Naive thymus-derived CD4-positive, alpha-beta T cell (primary cell): ENCODE measurements at places on chromosomes 13 and 19.

GRCh38 chr13:80523134-80523533, 182.2 kb upstream of the SPRY2 start:
- H3K4me1 ChIP-seq, result no peaks in the 10 kb centered on the region
- no peaks in the 10 kb centered on the region for H3K27me3 ChIP-seq
- no peak overlapping the region for H3K27ac ChIP-seq

- no peaks in the 10 kb centered on the region for H3K27me3 ChIP-seq
- H3K4me3 ChIP-seq, result no peak overlapping the region
- H3K36me3 ChIP-seq, result no peaks in the 10 kb centered on the region
- no peak overlapping the region for H3K27ac ChIP-seq
- no peak for DNase-seq
Measured at GRCh38 chr13:47146136-47146535, 249.3 kb upstream of the HTR2A start.

- no peak overlapping the region for H3K27ac ChIP-seq
- H3K36me3 ChIP-seq, result peaks cover 8% of the 10 kb centered on the region
- no peaks in the 10 kb centered on the region for H3K27me3 ChIP-seq
- no peak overlapping the region for H3K4me3 ChIP-seq
Measured at GRCh38 chr13:113252516-113253095, 43.2 kb downstream of the CUL4A start.

GRCh38 chr13:30847650-30848307, 58.3 kb upstream of the MEDAG start:
- H3K27ac ChIP-seq, result no peak overlapping the region
- no peaks in the 10 kb centered on the region for H3K36me3 ChIP-seq
- H3K27me3 ChIP-seq, result no peaks in the 10 kb centered on the region

DNA sequence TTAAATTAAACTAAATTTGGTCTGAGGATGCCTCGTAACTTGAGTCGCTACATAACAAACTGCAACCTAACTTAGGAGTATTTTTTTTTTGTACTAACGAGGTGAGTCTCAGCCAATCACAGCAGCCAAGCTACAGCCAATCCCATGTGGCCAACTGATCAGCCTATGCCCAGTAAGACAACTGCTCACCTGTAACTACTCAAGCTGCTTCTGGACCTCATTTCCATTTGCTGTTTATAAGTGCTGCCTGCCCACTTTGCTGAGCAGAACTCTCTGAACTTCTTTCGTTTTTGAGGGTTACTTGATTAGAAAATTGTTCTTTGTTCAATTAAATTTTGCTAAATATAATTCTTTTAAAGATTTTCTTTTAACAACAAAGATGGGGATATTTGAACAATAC, 3.8 kb downstream of the CPB2 start:
- H3K4me3 ChIP-seq, result no peak overlapping the region
- no peak overlapping the region for H3K27ac ChIP-seq
- no peak for DNase-seq
- no peaks in the 10 kb centered on the region for H3K36me3 ChIP-seq
- H3K27me3 ChIP-seq, result no peaks in the 10 kb centered on the region
- H3K4me1 ChIP-seq, result no peaks in the 10 kb centered on the region

DNA sequence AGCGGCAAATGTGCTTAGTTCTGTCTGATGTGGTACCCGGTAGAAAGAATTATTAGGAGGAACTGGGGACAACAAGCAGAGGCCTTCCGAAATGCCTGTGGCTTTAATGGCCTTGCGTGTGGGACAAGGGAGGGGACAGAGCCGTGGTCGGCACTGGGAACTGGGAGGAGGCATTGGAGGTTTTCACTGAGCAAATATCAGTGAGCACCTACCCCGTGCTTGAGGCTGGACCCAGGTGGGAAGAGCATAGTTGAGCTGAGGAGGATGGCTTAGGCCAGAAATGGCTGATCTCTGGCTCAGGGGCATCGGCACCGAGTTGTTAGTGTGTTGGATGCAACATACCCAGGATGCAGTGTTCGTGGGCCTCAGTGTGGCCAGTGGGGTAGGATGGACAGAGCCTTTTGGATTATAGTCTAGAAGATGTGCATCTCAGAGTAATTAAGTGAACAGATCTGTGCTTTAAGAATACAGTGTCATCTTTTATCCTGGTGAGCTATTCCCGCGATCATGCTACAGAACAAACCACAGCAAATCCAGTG, 201.3 kb downstream of the TEX29 start:
- H3K4me3 ChIP-seq, result no peak overlapping the region
- DNase-seq, result no peak
- H3K36me3 ChIP-seq, result no peaks in the 10 kb centered on the region
- no peak overlapping the region for H3K27ac ChIP-seq
- no peaks in the 10 kb centered on the region for H3K4me1 ChIP-seq
- no peaks in the 10 kb centered on the region for H3K27me3 ChIP-seq

DNA sequence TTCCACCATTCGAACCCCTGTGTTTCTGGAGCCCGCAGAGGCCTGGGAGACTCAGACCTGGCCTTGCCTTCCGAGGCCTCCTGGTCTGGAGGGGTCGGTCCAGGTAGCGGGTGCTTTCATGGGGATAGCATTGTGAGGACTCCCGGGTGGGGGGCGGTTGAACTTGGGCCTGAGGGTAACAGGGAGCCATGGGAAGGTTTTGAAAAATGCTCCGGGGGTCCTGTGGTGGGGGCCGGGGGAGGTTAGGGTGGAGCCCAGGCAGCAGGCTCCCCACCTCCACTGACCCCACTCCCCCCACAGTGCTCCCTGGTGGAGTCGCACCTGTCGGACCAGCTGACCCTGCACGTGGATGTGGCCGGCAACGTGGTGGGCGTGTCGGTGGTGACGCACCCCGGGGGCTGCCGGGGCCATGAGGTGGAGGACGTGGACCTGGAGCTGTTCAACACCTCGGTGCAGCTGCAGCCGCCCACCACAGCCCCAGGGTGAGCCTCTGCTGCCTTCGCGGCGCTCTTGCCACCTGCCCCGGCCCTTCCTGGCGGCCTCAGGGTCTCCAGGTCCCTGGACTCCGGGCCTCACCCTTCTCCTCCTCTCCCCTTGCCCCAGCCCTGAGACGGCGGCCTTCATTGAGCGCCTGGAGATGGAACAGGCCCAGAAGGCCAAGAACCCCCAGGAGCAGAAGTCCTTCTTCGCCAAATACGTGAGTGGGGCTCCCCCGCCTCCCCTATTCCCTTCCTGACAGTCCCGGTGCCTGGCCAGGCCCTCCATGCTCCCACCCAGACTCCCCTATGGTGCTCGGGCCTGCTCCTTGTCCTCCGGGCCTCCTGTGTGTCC, 3.8 kb upstream of the GARIN5A start:
- DNase-seq, result no peak
- no peaks in the 10 kb centered on the region for H3K27me3 ChIP-seq
- H3K4me3 ChIP-seq, result no peak overlapping the region
- peaks cover 14% of the 10 kb centered on the region for H3K4me1 ChIP-seq

DNA sequence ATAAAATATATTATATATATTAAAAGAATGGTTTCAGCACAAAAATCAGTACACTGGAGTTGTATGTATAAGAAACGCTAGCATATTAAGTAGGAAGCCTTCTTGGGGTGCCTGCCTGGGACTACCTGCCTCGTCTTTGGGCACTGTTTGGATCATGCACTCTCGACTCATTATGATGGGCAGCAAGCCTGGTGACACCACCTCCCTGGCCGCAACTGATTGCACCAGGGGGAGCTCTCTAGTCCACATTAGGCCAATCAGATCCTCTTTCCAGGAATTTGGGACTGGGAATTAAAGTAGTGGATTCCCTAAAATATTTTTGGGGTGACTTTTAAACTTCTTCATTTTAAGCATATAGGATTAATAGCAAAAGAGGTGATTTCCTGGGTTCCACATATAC, 56.0 kb upstream of the RGCC start:
- no peaks in the 10 kb centered on the region for H3K4me1 ChIP-seq
- H3K36me3 ChIP-seq, result no peaks in the 10 kb centered on the region
- DNase-seq, result no peak

- no peak for DNase-seq
- H3K27me3 ChIP-seq, result no peaks in the 10 kb centered on the region
- no peak overlapping the region for H3K4me3 ChIP-seq
- no peaks in the 10 kb centered on the region for H3K4me1 ChIP-seq
- H3K36me3 ChIP-seq, result peaks cover 28% of the 10 kb centered on the region
Measured at GRCh38 chr13:98796798-98797197, 44.3 kb upstream of the SLC15A1 start.

GRCh38 chr13:30918662-30919405, 12.8 kb downstream of the MEDAG start:
- H3K27me3 ChIP-seq, result no peaks in the 10 kb centered on the region
- no peak overlapping the region for H3K4me3 ChIP-seq
- no peaks in the 10 kb centered on the region for H3K36me3 ChIP-seq
- no peak for DNase-seq
- H3K27ac ChIP-seq, result no peak overlapping the region

DNA sequence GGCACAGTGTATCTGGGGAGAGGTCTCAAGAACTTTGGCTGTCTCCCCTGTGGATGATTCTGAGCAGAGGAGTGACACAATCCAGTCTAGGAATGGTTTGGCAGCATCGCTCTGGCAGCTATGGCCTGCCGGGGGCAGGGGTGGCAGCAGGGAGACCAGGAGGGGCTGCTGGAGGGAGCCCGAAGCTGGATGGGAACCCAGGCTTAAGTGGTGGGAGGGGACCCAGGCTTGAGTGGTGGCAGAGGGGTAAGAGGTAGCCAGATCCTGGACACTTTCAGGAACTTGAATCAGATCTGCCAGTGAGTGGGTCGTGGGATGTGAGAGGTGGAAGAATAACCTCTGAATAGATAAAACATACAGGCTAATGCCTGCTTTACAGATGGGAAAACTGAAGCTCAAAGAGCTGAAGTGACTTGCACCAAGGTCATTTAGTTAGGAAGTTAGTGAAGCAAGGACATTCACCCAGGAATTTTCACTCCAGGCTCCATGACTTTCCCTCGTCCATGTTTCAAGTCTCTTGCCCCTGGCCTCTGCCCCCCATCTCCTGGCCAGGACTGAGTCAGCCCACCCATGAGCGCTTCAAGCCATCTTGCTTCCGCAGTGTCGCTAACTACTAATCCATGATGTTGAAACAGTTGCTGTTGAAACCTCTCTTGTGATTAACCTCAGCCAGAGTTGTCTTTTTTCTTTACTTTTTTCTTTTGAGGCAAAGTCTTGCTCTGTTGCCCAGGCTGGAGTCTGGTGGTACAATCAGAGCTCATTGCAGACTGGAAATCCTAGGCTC, 29.9 kb upstream of the C1QTNF9 start:
- no peak for DNase-seq
- H3K27me3 ChIP-seq, result no peaks in the 10 kb centered on the region
- no peak overlapping the region for H3K4me3 ChIP-seq

DNA sequence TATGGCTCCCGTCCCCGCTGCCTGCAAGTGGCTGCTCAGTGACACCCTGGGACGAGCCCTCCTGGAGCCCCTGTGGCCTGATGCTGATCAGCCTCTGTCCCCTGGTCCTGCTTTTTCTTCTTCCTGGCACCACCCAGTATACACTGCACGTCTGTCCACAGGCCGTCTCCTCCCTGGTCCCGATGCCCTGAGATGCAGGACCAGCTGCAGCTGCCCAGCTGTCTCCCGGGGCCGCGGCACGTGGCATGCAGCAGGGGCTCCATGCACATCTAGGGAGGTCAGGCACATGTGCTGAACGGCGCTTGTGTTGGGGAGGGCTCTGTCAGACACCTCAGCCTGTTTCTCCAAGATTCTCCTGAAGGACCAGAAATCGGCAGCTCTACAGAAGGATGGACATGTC, 30.2 kb downstream of the ZFR2 start:
- no peak overlapping the region for H3K27ac ChIP-seq
- H3K36me3 ChIP-seq, result no peaks in the 10 kb centered on the region
- H3K4me3 ChIP-seq, result no peak overlapping the region
- no peaks in the 10 kb centered on the region for H3K27me3 ChIP-seq
- no peak for DNase-seq

DNA sequence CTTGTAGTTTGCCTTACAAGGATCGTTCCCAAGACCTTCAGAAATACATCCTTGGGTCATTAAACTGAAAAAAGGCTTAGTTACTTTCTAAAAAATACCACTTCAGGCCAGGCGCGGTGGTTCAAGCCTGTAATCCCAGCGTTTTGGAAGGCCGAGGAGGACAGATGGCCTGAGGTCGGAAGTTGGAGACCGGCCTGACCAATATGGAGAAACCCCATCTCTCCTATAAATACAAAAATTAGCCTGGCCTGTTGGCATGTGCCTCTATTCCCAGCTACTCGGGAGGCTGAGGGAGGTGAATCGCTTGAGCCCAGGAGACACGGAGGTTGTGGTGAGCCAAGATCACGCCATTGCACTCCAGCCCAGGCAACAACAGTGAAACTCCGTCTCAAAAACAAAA, 2.2 kb upstream of the ZNF28 start:
- no peak overlapping the region for H3K4me3 ChIP-seq
- H3K27ac ChIP-seq, result no peak overlapping the region
- H3K4me1 ChIP-seq, result no peaks in the 10 kb centered on the region
- no peak for DNase-seq
- H3K27me3 ChIP-seq, result no peaks in the 10 kb centered on the region

DNA sequence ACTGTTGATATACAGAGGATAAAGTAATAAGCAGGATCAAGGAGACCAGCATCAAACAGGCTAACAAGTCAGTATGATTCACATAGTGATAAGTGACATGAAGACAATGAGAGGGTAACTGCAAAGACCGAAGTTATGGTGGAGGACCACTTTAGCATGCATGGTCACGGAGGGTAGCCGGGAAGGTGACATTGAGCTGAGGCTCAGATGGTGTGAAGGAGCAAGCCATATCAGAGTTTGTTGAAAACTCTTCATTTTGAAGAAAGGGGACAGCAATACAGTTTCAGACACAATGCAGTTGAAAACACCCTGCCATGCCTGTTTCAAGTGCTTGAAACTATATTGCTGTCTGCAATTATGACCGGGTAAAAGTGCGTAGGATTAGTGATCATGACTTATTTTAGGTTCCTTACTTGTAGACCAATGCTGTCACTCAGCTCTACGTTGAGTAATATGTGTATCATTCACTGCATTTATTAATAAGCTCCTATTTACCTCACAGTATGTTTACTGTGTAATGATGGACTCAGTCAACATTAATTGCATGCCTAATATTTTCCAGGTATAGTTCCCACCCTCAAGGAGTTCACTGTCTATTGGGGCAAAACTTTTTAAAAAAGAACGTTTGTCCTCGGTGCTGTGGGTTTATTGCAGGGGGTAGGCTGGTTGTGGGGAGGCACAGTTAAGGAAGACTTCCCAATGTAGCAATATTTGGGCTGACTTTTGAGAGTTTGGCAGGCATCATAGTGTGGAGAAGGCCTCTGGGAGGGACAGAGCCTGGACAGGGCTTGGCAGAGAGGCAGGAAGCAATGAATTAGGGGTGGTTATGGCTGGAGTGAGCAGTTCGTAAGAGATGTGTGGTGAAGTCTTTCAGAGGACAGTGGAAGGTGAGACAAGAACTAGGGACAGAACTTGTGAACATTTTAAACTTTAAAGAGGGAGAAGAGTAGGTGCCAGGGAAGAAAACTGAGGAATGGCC, 3.2 kb downstream of the UBAC2 start:
- no peak for DNase-seq
- H3K36me3 ChIP-seq, result no peaks in the 10 kb centered on the region
- H3K4me1 ChIP-seq, result peaks cover 61% of the 10 kb centered on the region
- H3K27me3 ChIP-seq, result no peaks in the 10 kb centered on the region
- peak overlapping the region; percentile 58 for H3K4me3 ChIP-seq

- DNase-seq, result no peak
- H3K27me3 ChIP-seq, result no peaks in the 10 kb centered on the region
- no peak overlapping the region for H3K4me3 ChIP-seq
Measured at GRCh38 chr13:96779691-96780090, 214.6 kb downstream of the OXGR1 start.
